Neuronal stem cell (in vitro differentiated cells): ENCODE measurements at places on chromosomes 1 and 21.
A peak's percentile ranks its signal among the peaks of the same experiment; 100 is the strongest.

GRCh38 chr1:68453060-68453670, 3.4 kb upstream of the RPE65 start:
- DNase-seq = no peak

DNA sequence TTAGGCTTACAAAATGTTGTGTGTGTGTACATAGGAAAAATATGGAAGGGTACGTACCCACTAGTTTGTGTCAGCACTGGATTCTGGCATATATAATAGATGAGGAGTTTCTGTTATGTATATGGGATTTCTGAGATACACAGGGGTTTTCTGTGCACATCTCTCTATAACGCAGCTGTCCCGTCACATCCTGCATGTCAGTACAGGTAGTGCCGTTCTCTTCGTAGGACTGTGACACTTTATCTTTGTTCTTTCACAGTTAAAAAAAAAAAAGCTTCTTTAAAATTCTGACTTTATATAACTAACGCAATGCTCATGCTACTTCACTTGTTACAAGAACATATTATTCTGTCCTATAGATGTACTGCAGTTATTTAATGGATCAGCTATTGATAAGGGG, 42.9 kb downstream of the ADARB1 start:
- no peak for DNase-seq

- DNase-seq = no peak
Observed at GRCh38 chr1:11738096-11738495, 2.2 kb downstream of the AGTRAP start.

DNA sequence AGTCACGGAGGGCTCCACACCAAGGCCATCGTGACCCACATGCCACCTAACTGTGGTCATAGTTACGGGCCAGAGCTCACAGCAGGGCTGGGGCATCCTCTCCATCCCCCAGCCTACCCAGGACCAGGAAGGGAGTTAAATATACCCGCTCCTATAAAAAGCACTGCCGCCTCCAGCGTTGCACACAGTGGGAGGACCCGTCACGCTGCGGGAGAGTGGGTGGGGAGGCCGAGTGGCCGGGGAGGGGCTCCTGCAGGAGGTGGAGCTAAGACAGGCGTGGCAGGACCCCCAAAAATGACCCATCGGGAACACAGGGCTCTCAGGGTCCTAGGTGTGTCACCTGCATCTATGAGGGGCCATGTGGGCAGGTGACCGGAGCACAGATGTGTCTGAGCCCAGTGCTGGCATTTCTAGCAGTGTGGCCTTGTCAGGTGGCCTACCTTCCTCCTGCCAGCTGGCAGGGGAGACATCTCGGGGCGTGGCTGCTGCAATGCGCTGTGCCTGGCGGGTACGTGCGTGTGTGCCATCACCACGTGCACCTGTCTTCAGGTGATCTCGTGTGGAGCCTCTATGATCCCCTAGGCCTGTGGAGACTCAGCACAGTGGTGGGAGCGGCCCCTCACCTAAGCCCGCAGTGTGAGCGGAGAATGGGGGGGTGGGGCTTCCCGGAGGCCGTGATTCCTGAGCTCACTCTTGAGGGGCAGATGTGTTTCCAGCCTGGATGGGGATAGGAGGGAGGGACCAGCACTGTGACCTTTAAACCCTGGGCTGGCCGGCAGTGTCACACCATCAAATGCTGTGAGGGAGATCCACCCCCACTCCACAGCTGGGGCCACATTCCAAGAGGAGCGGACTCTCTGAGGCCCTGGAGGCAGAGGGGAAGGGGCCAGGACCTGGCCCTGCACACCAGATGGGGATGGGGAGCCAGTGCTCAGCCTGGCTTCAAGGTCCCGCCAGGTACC, 17.7 kb downstream of the AGRN start:
- DNase-seq = no peak

- peak; percentile 14 for DNase-seq
Observed at GRCh38 chr1:107936498-107937481, 28.2 kb downstream of the VAV3 start.

- no peak for DNase-seq
Observed at GRCh38 chr1:111887875-111888274, 101.6 kb downstream of the KCND3 start.

DNA sequence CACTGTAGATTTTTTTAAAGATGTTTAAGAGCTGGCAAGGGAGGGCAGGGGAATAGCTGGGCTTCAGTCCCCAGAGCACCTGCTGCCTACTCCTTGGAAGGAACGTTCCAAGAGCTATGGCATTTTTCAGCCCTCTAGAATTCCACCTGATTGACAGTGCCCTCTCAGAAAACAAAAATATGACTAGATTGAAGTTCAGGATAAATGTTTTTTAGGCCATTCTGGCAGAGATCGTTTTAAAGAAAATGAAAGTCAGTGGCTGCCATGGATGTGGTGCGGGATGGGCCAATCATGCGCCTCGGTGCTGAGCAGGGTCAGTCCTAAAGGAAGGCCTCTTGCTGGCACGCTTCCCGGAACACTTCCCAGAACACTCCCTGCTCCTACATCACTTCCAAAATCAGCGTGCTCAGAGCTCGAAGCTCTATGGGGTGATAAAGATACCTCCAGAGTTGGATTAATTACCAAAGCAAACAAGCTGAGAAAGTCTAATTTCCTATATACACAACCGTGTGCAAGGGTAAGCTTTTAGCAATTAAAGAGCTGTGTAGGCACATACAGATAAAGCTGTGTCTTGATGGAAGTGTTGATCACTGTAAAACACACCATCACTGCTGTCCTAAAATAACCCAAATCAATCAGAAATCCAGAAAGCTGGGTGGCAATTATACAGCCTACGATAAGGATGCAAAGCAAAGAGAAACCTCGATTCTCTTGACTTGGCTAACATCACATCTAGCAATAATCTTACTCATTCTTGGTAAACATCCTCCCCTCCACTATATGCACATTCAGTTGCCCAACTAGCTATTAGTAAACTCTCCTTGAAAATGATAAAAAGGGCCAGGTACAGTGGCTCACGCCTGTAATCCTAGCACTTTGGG, 34.6 kb downstream of the TGFBR3 start:
- DNase-seq = no peak

GRCh38 chr21:46078978-46079351, 18.9 kb upstream of the COL6A2 start:
- DNase-seq = no peak

GRCh38 chr1:69852706-69853105, 285.0 kb downstream of the LRRC7 start:
- DNase-seq = no peak

DNA sequence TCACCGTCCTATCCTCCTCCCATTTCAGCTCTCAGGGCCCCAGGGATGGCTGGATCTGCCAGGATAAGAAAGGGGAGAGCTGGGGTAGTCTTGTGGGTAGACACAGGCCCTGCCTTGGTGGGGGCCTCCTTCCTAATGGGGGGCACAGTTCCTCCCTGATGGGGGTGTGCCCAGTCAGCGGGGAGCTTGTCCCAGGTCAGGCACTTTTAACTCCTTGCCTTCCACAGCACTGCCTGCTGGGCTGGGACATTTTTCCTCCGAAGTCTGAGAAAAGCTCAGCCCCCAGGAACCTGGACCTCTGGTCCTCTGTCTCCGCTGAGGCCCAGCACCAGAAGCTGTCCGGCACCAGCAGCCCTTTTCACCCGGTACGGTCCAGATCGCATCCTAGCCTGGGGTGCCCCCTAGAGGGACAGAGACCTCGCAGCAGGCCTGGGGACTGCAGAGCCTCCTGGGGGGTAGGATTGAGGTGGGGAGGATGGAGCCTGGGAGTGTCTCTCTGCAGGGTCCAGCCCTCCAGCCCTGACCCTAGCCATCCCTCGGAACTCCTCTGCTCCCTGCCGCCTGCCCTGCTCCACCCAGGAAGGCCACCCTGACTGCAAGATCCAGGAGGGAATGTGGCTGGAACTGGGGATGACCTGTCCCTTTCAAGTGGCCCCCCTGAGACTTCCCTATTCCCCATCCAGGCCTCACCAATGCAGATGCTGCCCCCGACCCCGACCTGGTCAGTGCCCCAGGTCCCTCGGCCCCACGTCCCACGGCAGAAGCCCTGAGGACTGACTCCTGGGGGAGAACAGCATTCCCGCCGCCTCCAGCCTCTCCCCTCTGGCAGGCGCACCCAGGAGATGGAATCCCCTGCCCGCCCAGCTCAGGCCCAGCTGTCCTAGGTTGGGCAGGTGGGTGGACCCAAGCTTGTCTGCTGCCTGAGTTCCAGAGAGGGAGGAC, 12.0 kb downstream of the MIIP start:
- no peak for DNase-seq
